Activated CD4-positive, alpha-beta T cell treated with anti-CD3 and anti-CD28 coated beads, Interleukin-2, amount 50 U/mL, for 24 hours (primary cell): ENCODE measurements at places on chromosomes 7 and 10.

DNA sequence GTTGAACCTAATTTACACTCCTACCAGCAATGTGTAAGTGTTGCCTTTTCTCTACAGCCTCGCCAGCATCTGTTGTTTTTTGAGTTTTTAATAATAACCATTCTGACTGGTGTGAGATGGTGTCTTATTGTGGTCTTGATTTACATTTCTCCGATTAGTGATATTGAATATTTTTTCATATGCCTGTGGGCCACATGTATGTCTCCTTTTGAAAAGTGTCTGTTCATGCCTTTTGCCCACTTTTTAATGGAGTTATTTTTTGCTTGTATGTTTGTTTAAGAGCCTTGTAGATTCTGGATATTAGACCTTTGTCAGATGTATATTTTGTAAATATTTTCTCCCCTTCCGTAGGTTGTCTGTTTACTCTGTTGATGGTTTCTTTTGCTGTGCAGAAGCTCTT, 195.3 kb downstream of the DNAJB6 start:
- DNase-seq: no peak

GRCh38 chr7:148964483-148965267, 63.6 kb downstream of the PDIA4 start:
- no peak for DNase-seq

DNA sequence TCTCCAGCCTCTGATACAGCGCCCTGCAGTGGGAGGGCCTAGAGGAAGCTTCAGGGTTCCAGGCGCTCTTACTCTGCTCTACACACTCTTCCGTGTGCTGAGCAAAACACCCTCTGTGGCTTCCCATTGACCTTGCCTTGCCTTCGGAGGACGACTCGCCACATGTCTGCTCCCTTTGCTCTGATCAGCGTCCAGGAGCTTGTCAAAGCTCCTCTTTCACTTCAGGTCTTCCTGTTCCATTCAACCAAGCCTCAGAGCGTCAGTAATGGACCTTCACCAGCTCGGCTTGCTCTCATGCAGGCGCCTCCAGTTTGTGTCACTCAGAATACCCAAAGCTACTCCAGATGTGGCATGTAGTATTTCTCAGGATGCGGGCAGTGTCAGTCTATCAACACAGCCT, 173.9 kb downstream of the ARID5B start:
- DNase-seq: no peak

DNA sequence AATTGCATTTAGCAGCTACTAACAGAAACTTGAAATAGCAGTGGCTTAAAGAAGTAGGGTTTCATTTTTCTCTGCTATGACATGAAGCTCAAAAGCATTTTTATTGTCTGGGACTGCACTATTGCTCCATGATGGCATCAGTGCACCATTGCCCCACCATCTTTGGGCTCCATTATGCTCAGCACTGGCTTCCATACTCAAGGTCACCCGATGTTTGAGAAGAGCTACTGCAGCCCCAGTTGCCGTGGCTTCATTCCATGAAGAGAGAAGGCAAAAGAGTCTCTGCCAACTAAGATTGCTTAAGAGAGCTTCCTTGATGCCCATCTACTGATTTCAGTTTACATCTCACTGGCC, 192.2 kb upstream of the LRGUK start:
- DNase-seq: no peak

DNA sequence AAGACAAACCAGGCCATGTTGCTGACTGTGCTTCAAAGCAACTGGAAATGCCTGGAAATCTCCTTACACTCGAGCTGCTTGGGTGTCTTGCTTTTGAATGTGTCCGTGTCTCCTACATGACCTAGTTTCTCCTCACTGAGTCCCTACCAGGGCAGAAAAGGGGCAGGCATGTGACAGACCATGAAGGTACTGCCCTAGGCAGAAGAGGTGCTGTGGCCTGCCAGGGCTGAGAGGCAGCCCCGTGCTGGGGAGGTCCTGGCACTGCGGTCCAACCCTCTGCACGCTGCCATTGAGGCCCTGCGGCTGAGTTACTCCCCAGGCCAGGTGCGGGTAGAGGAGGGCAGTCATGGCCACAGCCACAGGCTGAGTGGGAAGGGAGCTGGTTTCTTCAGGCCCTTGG, 159.3 kb downstream of the LYZL1 start:
- no peak for DNase-seq

- DNase-seq: no peak
Observed at GRCh38 chr7:127667017-127667670, 15.2 kb downstream of the SND1 start.

- DNase-seq: no peak
Observed at GRCh38 chr7:40948239-40948638, 754.7 kb downstream of the INHBA start.

DNA sequence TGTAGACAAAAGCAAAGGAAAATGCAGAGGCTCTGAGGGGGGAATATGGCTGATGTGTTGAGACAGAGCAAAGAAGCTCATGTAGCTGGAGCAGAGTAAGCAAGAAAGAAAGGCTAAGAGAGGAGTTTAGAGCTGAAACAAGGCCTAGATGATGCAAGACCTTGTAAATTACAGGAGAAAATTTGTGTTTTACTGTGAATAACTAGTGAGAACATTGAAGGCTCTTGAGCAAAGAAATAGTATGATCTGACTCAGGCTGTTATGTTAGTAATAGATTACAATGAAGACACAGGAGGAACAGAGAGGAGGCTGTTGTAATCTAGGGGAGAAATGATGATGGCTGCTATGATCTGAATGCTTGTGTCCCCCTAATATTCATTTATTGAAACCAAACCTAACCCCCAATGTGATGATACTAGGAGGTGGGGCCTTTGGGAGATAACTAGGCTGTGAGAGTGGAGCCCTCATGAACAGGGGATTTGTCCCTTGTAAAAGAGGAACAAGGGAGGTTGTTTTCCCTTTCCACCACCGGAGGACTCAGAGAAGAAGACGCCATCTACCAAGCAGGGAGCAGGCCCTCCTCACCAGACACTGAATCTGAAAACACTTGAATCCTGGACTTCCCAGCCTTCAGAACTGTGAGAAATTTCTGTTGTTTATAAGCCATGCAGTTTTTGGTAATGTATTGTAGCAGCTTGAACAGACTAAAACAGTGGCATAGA, 394.9 kb downstream of the HTR7 start:
- DNase-seq: no peak

GRCh38 chr7:67858931-67859330, 862.3 kb downstream of the TYW1 start:
- no peak for DNase-seq

- DNase-seq: no peak
Observed at GRCh38 chr7:40903872-40904271, 769.1 kb downstream of the SUGCT start.

DNA sequence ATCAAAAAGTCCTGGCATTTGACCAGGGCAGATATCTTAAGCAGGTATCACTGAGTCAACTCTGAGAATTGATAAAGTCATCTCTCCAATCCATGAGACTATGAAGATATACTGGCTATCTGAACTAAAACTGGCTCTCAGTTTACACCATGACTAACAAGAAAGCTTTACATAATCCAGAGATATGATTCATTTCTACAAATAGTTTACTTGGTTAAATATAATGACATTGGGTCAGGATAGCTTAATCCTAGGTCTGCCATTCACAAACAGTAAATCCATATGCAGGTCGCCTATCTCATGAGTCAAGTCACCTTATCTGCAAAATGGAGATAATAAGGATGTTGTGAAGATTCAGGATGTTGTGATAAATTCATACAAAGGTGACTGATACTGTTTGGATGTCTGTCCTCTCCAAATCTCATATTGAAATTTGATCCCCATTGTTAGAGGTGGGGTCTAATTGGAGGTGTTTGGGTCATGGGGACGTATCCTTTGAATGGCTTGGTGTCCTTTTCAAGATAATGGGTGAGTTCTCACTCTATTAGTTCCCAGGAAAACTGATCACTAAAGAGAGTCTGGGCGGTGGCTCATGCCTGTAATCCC, 117.4 kb downstream of the JMJD1C start:
- no peak for DNase-seq

GRCh38 chr7:100825215-100825671, 2.1 kb downstream of the EPHB4 start:
- no peak for DNase-seq

DNA sequence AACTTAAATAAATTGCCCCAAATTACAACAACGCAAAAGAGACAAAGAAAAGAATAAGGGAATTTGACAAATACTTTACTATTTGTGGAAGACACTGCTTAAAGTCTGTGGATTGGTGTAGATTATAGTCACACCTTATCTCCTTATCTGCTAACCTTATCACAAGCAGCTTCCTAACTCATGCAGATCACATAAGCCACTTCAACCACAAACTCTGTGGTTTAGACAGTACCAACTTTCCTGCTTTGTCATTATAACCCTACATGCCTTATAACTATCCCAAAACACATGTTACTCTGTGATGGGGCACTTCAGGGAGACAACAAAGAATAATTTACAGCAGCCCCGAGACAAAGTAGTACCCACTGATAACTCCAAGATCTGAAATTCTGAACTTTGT, 41.5 kb upstream of the PPP3CB start:
- no peak for DNase-seq

DNA sequence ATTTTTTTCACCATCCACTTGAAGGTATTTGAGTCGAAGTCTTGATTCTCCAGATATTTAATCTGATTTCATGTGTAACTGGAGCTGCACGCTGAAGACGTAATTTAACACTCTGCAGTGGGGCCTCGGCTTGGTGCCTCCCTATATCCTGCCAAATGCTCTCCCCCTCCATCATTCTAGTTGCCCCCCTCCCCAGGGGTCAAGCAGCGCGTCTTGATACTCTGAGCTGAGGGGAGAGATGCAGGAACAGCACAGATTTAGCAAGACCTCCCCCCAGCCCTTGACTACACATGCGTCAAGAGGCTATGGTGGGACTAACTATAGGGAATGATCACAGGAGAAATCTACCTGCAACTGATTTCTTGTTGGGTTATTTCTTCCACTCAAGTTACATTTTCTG, 85.8 kb downstream of the PRPF18 start:
- DNase-seq: no peak

DNA sequence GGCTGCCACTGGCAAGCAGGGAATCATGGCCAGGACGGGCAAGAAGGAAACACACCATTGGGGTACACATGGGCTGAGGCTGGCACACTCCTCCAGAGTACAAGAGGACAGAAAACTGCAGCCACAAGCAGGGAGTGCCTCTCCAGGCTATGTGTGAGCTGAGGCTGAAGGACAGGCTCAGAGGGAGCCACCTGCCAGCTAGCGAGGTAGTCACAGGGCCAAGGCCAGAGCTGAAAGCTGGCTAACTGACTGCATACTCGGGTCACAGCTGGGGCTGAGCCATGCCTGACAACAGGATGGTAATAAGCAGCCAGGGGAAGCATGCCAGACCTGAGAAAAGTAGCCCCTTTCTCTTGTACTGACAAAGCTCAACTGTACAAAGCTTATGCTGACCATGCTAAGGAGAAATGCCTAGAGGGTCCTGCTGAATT, 52.0 kb downstream of the KIF5B start:
- DNase-seq: no peak

GRCh38 chr10:29828440-29828894, 193.7 kb upstream of the SVIL start:
- no peak for DNase-seq

DNA sequence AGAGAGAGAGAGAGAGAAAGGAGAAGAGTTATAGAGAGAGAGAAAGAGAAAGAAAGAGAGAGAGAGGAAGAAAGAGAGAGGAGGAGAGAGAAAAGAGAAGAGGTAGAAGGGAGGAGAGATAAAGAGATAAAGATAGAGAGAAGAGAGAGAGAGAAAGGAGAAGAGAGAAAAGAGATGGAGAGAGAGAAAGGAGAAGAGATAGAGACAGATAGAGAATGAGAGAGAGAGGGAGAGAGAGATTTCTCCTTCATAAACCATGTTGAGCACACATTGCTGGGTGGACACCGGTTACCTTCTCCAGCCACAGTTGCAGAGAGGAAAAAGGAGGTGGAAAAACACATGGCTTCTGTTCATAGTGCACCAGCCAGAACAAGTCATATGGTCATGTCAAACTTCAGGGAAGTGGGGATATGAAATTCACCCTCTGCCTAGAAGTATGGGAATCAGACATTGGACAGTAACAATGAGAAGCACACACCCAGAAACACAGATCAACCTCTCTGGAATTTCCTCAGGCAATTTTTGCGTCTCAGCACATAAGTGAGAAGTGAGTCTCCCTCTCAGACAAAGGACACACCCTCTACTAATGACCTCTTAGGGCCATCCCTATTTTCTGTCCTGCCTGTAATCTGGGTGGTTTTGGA, 172.5 kb upstream of the SVIL start:
- no peak for DNase-seq

- DNase-seq: no peak
Observed at GRCh38 chr7:113175525-113176104, 57.3 kb upstream of the SMIM30 start.
